Activated T-helper 17 cell treated with anti-CD3 and anti-CD28 coated beads, Interleukin-2, amount 50 U/mL, for 72 hours (primary cell): ENCODE measurements at places on chromosomes 1 and 21. TPM values are rescaled to one million over a fixed set of nuclear protein-coding genes. Genes with fewer than 3 reads are reported as not detected.
A peak's percentile ranks its signal among the peaks of the same experiment; 100 is the strongest.

- peak; percentile 24 for ATAC-seq
These were observed 29.9 kb upstream of the CAMSAP2 start for GRCh38 chr1:200708769-200709168.

Gene FCRL6
- not detected for total RNA-seq

- ATAC-seq = peak; percentile 83
These were observed 73.1 kb downstream of the KIF1B start for GRCh38 chr1:10283318-10283984.

DNA sequence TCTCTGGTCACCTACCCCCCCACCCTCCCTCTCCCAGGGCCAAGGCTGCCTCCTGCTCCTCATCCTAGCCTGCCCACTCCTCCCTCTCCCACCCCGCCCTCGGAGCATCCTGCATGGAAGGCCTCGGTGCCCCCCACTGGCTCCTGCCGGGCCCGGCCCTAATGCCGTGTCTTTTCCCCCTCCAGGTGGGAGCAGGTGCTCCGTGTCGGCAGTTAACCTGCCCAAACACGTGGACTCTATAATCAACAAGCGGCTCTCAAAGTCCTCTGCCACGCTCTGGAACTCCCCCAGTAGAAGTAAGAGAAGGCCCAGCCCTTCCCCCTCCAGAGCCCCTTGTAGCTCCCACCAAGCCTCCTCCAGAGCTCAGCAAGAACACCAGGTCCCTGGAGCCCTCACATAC, 18.8 kb downstream of the MAP7D1 start:
- no peak for ATAC-seq

Gene RGS13
- 0.19 TPM for total RNA-seq

DNA sequence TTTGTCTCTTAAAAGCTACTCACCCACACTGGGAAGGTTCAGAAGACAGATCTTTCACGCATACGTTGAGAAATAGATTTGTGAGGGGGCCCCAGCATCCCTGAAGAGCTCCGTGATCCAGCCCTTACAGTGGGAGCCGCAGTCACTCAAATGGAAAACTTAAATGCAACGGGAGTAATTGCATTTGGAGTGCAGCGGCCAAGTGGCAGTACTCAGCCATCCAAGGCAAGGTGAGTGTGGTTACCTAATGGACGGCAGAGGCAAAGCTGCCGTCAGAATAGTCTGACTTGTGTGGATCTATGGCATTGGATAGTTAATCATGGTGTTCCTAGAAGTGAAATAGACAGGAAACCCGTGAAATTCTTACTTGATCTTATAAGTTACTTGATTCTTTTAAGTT, 5.1 kb downstream of the SPSB1 start:
- ATAC-seq = no peak

DNA sequence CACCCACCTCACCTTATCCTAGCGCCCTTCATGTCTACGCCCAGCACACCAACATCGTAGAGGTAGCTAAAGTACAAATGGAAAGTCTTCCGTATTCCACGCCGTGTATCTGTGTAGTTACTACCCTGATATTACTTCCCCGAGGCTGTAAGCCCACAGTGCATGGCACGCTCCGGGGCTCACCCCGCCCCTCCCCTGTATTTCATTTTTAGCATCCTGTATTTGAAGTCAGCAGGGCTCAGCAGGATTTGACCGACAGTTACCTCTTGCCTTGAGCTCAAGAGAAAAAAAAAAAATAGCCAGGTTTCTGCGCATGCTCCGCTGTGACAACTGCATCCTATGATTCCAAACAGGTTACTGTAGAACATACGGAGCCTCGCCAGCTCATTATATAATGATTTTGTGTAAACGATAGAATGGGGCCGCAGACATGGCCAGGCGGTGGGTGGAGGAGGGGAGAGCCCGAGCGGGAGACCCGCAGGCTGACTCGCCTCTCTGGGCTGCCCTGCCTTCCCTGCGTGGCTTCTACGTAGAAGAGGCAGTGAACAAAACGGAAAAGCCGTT, 1.3 kb downstream of the ABCG1 start:
- peak; percentile 80 for ATAC-seq
